ENCODE measurements at places on chromosomes 3 and 15. TPM values are rescaled to one million over a fixed set of nuclear protein-coding genes. Genes with fewer than 3 reads are reported as not detected.

The SPINK8 gene
- total RNA-seq: not detected

DNA sequence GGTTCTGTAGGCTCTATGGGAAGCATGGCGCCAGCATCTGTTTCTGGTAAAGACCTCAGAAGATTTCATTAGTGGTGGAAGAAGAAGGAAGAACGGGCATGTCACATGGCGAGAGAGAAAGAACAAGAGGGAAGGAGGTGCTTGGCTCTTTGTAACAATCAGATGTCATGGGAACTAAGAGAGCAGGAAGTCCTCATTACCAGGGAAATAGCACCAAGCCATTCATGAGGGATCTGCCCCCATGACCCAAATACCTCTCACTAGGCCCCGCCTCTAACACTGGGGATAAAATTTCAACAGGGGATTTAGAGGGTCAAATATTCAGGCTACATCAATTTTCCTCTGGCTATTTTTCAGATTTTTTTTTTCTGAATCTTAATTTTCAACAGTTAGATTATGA is 954.3 kb downstream of the SQOR start:
- DNase-seq: no peak

- DNase-seq: no peak
These were observed 10.7 kb upstream of the SIAH2 start for GRCh38 chr3:150773616-150774192.

GRCh38 chr15:23629234-23629805 is 18.3 kb downstream of the MAGEL2 start:
- DNase-seq: no peak

- DNase-seq: no peak
These were observed 101.7 kb upstream of the TP63 start for GRCh38 chr3:189529468-189529867.

DNA sequence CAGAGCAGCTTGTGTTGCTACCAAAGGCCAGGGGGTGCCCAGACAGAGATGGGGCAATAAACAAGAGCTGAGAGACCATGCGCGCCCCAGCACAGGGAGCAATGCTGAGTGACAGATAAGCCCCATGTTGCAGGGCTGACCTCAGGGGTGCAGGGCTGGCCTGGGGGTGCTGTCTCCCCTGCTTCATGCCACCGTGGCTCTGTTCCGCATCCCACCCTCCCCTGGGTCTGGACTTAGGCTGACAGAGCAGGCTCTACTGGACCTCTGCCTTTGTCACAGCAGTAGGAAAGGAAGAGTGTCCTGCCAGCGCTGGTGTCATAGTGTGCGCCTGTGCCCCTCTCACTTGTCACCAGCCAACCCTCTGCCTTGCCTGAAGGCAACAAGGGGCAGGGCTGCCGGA is 67.4 kb upstream of the IQSEC1 start:
- no peak for DNase-seq

The WWTR1 gene
- 0.54 TPM for total RNA-seq

- no peak for DNase-seq
These were observed 2.2 kb downstream of the HPS3 start for GRCh38 chr3:149131589-149131988.

DNA sequence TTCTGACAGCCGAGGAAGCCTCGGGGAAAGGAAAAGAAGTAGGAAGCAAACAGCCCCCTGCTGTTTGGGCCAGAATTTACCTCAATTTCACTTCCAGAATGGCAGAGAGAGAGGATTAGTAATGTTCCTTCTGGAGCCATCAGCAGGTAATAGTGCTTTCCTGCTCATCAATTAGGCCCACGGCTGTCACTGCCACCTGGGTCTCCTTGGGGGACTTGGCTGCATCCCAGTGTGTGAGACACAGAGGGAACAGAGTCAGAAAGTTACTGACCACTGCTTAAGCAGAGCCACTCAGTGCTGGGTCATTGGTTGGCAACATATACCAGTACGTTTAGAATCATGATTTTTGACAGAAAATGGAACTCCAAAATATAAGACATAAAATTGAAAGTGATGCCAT is 397.0 kb downstream of the EPHA3 start:
- DNase-seq: no peak

Measured in hematopoietic multipotent progenitor cell (in vitro differentiated cells).